NCI-H146 (cell line): ENCODE measurements at places on chromosomes 7 and 10.

DNA sequence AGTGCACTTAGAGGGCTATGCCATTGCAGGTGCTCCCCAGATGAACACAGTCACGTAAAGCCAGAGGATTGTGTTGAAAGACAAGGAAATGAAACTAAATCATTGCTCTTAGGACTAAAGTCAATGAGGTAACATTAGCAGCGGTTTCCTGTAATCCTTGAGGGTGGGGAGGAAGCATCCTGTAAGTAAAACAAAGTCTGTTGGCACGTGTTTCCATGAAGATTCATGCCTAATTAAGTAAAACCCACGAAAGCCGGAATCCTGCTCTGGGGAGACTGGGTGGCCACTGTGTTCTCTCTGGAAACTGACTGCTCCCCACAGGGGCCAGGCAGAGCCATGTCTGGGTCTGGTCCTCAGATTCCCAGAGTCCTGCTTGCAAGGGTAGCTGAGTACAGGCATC lies 18.3 kb downstream of the STEAP1B start:
- DNase-seq: no peak

GRCh38 chr7:31192986-31193385 lies 140.9 kb downstream of the ADCYAP1R1 start:
- peak; percentile 41 for DNase-seq

GRCh38 chr10:77158666-77159065 lies 478.9 kb downstream of the KCNMA1 start:
- no peak for DNase-seq

DNA sequence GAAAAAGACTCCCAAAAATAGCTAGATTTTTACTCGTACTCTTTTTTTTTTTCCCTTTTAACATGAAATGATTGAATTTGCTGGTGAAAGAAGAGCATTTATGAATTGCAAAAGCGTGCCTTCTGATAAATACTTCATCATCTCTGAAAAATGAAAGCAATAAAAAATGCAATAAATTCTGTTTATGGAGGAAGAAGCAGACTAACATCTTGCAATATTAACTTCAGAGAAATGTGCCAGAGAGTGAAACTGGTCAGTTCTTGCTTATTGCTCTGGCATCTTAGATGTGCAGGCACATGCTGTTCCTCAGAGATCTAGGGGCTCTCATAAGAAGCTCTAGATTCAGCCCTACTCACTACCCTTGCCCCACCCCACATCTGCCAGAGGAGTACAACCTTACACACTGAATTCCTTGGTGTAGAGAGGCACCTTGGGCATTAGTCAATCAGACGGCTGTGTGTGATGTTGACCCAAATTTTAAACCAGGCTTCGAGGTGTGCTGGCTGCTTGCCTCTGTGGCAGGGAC lies 891.1 kb upstream of the GHITM start:
- DNase-seq: no peak

- no peak for DNase-seq
Measured at GRCh38 chr10:69842882-69843281, 41.2 kb downstream of the COL13A1 start.

- no peak for DNase-seq
Measured at GRCh38 chr10:72736176-72736827, 44.4 kb downstream of the MCU start.

GRCh38 chr10:119416855-119417254 lies 125.7 kb downstream of the RGS10 start:
- DNase-seq: peak; percentile 48

DNA sequence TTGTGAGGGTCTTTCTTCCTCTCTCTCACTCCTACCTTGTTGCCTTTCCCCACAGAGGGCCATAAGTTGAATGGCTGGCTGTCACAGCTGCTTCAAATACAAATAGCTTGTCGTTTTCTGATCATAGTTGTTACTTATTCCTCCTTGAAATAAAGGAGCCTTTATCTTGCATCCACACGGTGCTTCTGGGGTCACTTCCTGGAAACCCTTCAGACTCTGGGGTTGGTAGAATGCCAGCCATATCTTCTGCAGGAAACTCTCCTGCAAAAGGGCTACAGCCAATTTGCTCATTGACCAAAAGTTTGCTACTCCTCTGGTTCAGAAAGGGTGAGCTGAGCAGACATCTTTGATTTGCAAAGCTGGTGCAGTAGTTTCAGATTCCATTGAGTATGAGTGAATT lies 70.4 kb downstream of the FAM185A start:
- DNase-seq: no peak
